ENCODE measurements at places on chromosomes 2 and 18.

DNA sequence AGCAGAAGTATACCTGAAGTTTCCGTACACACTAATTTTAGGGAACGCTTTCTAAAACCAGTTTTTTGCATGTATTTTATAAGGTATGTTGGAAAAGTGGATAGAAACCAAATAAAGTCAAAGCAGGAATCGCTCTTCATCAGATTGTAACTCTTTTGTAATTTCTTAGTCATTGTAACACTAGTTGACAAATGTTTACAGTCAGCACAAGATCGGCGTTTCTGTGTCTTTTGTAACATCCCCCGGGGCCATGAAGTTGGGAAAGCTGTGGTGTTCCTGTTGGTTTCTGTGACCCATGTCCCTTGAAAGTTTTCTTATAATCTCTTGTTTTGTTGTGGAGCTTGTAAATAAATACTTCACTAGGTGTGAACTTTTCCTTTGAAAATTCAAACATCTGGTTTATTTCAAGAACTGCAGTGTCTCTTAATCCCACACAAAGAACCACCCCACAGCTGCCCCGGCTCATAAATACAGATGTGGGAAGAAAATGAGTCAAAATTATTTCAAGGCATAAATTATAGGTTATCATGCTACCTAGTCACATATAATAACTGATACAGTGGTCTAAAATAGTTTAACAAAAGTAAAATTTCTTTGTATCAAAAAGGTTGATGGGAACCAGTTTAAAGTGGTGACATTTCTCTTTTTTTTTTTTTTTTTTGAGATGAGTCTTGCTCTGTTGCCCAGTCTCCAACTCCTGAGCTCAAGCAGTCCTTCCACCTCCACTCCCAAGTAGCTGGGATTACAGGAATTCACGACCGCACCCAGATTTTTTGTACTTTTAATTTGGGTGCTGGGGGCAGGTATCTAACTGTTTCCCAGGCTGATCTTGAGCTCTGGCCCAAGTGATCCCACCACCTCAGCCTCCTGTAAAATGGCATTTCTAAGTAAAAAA lies 751 bp upstream of the NMI start:
- DNase-seq = no peak

- no peak for DNase-seq
These were observed 593.2 kb upstream of the ZNF804A start for GRCh38 chr2:184004948-184005672.

DNA sequence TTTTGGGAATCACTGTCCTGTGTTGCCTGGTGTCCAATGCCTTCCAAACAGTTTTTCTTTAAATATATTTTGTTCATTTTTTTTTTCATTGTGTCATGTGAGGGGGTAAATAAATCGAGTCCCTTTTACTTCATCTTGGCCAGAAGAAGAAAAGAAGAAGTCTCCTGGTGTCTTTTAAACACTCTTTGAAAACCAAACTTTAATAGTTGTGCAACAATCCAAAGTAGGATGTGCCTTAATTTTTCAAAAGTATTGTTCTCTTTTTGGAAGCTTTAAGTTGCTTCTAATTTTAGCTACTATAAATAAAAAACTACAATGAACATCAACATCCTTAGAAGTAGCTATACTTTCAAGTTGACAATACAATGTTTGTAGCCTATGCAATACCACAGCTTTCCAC lies 154.9 kb downstream of the ATAD2B start:
- DNase-seq = no peak

DNA sequence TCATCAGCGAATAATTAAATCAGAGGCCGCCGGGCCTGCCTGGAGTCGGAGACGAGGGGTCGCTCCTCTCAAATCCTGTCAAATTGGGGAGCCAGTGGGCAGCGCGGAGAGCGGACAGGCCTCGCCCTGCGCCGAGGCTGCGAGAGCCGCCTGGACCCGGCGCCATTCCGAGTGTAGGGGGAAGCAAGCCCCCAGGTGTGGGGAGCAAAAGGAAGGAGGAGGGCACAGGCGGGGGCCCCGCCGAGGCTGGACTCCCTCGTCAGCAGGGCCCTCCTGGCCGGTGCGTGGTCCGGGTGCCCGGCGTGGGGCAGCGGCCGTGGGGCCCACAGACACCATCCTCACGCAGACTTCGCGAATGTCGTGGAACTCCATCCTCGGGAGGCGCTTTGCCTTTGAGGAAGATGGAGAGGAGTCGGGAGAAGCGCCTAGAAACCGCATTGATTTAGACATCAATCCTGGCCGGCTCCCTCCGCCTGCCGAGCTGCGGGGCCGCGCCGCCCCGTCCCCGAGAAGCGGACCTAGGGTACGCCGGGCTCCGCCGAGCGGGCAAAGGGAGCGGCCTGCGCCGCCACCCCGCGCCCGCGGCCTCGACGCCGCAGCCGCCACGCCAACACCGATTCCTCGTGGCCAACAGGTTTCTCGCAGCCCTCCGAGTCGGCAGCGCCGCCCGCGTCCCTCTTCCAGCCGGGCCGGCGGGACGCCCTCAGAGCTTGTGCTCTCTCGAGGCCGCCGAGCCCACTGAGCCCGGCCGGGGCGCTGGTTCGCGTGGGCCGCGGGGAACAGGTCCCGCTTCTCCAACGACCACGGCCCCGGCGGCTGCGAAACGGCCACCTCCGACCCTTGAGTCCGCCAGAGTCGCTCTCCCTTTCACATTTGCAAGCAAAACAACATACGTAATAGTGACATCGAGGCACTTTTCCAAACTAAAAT lies 6.7 kb upstream of the ONECUT2 start:
- DNase-seq = no peak

GRCh38 chr2:82792316-82792715 lies 1666.8 kb downstream of the SUCLG1 start:
- DNase-seq = no peak

- no peak for DNase-seq
These were observed 55.6 kb downstream of the VIL1 start for GRCh38 chr2:218474527-218474926.

- DNase-seq = no peak
These were observed 110.6 kb upstream of the SIX2 start for GRCh38 chr2:45119855-45120254.

DNA sequence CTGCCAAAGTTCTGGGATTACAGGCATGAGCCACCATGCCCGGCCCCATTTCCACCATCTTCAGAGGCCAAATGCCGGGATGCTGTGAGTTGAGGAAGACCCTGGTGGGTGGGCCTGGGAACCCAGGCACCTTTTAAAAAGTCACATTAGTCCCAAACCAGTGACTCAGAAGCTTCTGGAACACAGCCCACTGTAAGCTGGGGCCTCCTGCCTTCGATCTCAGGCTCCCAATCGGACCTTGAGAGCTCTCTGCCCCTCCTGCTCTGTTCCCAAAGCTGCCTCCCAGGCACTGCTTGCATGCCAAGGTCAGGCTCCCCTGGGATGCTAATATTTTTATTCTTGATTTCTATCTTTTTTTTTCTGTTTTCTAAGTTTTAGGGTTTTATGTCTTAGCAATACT lies 4.2 kb downstream of the ADCY3 start:
- no peak for DNase-seq

GRCh38 chr18:60794802-60795201 lies 422.2 kb upstream of the MC4R start:
- no peak for DNase-seq

DNA sequence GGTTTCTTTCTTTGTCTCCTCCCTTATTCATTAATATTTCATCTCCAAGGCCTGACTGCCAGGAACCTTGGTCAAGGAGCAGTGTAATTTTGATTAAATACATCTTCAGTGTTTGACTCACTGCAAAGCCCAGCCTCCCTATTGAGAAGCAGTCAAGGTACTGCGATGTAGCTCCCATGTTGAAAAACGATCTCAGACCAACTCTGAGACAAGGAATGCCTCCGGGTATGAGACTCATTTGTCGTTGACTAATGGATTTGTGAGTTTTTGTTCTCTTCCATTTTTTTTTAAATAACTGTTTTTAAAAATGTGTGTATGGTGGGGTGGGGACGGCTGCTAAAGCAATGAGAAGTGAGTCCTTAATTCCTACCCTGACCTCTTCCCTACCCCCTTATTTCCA lies 361.6 kb downstream of the SOX11 start:
- DNase-seq = peak; percentile 65

DNA sequence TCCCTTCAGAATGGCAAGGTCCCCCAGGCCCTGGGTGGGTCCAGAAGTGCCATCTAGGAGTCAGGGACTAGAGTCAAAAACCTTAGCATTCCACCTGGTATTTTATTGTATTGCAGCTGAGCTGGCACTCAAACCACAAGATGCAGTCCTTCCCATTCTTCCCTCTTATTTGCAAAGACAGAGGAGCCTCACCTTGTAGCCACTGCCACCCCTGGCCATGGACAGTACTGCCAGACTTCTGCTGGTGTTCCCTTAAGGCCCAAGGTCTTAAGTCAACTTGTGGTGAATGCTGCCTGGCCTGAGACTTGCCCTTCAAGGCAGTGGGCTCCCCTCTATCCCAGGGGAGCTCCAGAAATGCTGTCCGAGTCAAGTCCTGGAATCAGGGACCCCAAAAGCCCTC lies 6.9 kb downstream of the UGT1A10 start:
- no peak for DNase-seq

DNA sequence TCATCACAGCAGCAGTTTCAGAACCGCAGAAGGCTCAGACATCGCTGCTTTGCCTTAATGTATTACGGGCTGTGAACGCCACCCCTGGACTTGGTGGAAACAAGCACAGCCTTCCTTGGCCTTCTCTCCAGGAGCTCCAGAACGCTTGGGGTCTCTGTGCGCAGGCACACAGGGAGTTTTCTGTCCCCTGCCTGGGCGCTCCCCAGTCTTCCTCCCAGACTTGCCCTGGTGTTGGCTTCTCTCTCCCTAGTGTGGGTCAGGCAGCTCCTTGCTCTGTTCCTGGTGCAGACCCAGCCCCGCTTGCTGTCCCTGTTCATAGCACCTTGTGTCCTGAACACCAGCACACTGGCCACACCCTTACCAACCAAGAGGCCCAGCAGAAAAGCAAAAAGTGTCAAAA lies 103.6 kb downstream of the FAM210A start:
- DNase-seq = no peak

Data from spinal cord (tissue), 10 donors.